ENCODE measurements at places on chromosomes 12 and 14.

- DNase-seq, result no peak
Observed at GRCh38 chr12:65889144-65889880, 65.0 kb downstream of the HMGA2 start.

- DNase-seq, result no peak
Observed at GRCh38 chr12:96049101-96049500, 13.7 kb upstream of the LTA4H start.

DNA sequence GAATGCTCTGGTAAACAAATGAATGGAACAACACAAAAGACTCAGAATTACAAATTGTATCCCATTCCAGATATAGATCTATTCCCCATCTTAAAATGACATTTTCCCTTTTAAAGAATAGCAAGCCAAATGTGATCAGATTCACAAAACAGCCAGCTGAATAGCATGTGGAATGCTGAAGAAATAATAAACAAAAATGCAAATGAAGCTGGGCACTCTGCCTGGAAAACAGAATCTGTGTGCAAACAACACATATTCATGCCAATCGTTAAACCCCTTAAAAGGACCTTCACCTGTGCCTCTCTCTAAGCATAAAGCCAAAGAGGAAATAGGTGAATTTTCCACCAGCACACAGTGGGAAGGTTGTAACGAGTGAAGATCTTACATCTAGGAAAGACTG is 67.9 kb upstream of the PDZRN4 start:
- DNase-seq, result peak; percentile 95

DNA sequence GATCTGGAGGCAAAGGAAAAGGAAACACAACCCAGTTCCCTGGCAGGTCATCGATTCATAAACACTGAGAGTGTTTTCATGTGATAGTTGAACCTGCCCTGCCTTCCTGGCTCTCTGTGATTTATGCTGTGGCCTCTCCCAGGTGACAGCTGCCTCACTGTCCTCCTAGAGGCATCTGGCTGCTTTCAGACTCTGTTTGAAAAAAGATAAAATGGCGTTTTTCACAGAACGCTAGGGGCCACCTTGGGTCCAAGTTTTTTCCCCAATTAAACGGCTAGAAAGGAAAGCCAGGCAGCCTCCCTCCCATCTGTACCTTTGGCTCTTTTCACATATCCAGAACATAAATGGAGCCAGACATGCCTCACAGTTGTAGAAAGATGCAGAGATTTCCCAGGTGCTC is 252.6 kb upstream of the CCDC196 start:
- DNase-seq, result peak; percentile 57

DNA sequence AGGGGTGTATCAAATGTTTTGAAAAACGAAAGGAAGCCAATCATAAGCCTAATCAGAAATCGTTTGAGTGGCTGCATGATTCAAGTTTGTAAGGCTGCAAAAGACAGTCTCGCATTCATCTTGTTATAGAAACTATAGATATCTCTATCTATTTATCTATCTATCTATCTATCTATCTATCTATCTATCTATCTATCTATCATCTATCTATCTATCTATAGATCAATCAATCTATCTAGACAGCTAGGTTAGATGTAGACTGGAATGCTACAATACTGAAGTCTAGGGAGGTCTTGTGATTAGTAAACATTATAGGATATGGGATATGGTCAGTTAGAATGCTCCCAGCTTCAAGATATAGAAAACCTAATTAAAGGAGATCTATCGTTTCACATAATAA is 52.2 kb upstream of the BTG1 start:
- no peak for DNase-seq
